ENCODE measurements at places on chromosomes 3 and 15.

DNA sequence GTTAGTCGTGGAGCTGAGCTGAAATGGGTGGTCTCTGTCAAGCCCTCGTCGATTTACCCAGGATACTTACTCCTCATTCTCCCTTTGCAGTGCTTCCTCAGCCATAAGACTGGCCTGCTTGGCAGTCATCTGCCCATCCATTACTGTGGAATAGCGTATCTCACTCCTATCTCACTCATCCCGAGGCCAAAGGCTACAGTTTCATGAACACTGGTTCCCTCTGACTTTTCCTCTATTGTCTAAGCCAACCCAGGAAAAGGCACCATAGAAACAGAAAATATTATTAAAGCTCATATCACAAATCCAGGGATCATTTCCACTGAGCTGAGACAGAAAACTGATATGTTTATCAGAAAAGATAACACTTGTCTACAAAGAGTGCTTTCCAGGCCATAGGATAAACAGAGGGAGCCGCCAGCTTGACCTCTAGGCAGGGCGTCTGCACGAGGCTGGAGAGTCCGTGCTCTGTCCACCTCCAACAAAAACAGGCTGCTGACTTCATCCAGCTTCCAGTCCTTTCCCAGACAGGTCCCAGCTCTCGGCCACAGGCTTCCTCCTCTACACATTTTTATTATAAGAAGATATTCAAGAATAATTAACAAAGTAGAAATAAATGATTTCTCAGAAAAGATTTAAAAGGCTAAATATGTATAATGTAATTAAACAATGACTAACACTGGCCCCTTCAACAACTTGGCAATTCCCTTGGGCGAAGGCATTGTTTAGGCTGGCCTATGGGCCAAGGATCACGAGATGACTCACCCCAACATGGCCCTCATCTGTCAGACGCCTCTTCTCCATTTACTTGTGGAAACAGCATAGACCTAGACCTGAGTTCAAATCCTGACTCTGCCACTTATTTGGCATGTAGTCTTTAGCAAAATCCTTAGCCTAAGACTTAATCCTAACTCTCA, 27.4 kb upstream of the BOC start:
- no peak for DNase-seq

GRCh38 chr3:173739726-173740125, 342.2 kb downstream of the NLGN1 start:
- no peak for DNase-seq

GRCh38 chr15:58212909-58213526, 74.8 kb downstream of the AQP9 start:
- no peak for DNase-seq

GRCh38 chr15:28116521-28117431, 17.7 kb upstream of the OCA2 start:
- DNase-seq, result no peak

- no peak for DNase-seq
Observed at GRCh38 chr3:116034794-116035193, 410.5 kb downstream of the LSAMP start.
